ENCODE measurements at places on chromosomes 2 and 18.
A peak's percentile ranks its signal among the peaks of the same experiment; 100 is the strongest.

GRCh38 chr2:96967961-96968360 lies 18.4 kb downstream of the FAM178B start:
- no peak overlapping the region for H3K27ac ChIP-seq
- H3K4me1 ChIP-seq = peaks cover 72% of the 10 kb centered on the region
- no peaks in the 10 kb centered on the region for H3K36me3 ChIP-seq
- DNase-seq = no peak
- no peak overlapping the region for H3K4me3 ChIP-seq
- peaks cover 1% of the 10 kb centered on the region for H3K27me3 ChIP-seq

GRCh38 chr18:9364242-9364641 lies 29.7 kb downstream of the TWSG1 start:
- no peak overlapping the region for H3K4me3 ChIP-seq
- H3K4me1 ChIP-seq = no peaks in the 10 kb centered on the region
- H3K27me3 ChIP-seq = no peaks in the 10 kb centered on the region
- no peak overlapping the region for H3K27ac ChIP-seq
- DNase-seq = no peak

DNA sequence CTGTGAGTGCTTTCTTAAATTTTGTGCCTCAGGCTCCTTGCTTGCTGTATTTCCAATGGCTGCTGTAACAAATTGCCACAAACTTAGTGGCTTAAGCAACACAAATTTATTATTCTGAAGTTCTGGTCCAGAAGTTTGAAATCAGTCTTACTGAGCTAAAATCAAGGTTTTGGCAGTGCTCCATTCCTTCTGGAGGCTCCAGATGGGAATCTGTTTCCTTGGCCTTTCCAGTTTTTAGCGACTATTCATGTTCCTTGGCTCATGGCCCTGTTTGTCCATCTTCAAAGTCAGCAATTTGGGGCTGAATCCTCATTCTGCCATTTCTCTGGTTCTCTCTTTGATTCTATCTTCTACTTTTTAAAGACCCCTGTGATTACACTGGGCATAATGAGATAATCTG lies 31.8 kb downstream of the STRADB start:
- no peak overlapping the region for H3K4me3 ChIP-seq
- H3K4me1 ChIP-seq = no peaks in the 10 kb centered on the region
- H3K36me3 ChIP-seq = peaks cover 8% of the 10 kb centered on the region
- H3K27ac ChIP-seq = no peak overlapping the region
- DNase-seq = no peak
- peaks cover 3% of the 10 kb centered on the region for H3K27me3 ChIP-seq

- no peaks in the 10 kb centered on the region for H3K27me3 ChIP-seq
- H3K27ac ChIP-seq = peak overlapping the region; percentile 74
- peaks cover 7% of the 10 kb centered on the region for H3K36me3 ChIP-seq
- H3K4me1 ChIP-seq = peaks cover 55% of the 10 kb centered on the region
- peak overlapping the region; percentile 58 for H3K4me3 ChIP-seq
- peak; percentile 8 for DNase-seq
These were observed 286.2 kb upstream of the TRIB2 start for GRCh38 chr2:12430407-12431133.

DNA sequence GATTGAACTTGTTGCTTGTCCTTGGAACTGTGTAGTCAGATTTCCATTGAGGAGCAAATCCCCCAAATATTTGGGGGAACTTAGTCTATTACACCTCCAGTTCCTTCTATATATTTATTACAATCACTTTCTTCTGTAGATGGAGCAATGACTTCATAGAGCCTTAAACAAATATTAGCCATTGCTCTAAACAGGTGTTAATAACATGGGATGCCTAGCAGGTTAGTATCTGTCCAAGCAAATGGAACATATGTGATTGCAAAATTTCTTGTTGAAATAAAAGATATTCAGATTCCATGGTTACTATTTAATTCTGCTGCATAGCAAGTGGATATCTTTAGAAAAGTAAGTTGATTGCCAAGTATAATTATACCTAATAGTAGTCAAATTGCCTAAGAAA lies 207.6 kb upstream of the NABP1 start:
- H3K4me3 ChIP-seq = no peak overlapping the region
- H3K4me1 ChIP-seq = no peaks in the 10 kb centered on the region
- H3K27me3 ChIP-seq = no peaks in the 10 kb centered on the region
- DNase-seq = no peak
- H3K27ac ChIP-seq = no peak overlapping the region
- no peaks in the 10 kb centered on the region for H3K36me3 ChIP-seq

DNA sequence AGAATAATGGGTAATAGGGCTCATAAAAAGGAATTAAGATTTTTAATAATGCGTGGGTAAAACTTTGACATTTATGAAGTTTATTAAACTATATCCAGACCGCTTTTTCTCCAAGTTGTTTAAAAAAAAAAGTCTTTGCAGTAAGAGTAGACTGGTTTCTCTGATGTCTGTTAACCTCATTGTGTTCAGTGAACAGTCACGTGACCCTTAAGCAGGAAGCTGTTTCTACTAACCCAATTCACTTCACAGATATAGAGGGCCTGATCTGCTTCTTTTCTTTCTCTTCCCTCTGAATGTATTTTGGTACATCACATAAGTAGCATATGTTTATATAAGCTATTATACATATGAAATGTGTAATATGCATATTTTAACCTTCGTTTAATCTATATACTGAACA lies 1011.3 kb upstream of the CELF4 start:
- no peak overlapping the region for H3K27ac ChIP-seq
- H3K27me3 ChIP-seq = no peaks in the 10 kb centered on the region
- DNase-seq = no peak

DNA sequence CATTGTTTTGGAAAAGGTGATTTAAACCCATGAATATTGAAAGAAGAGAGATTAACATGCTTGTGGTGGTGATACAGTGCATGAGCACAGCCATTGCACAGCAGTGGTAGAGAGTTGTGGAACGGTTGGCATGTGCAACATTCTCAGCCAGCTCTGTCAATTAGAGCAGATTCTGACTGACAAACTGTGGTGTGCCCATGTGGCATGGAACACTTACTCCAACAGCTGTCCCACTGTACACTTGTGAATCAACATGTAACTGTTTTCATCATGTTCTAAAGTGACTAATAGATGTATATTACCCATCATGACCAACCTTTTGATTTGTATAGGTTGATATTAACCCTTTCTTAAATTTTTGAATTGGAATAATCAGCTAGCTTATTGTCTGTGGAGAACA lies 55.6 kb downstream of the PKP4 start:
- no peaks in the 10 kb centered on the region for H3K27me3 ChIP-seq
- peaks cover under 1% of the 10 kb centered on the region for H3K4me1 ChIP-seq
- no peak for DNase-seq

GRCh38 chr2:172050479-172051125 lies 34.7 kb upstream of the DLX1 start:
- H3K27me3 ChIP-seq = no peaks in the 10 kb centered on the region
- no peaks in the 10 kb centered on the region for H3K4me1 ChIP-seq
- H3K4me3 ChIP-seq = no peak overlapping the region
- no peak for DNase-seq
- H3K27ac ChIP-seq = no peak overlapping the region

- H3K4me1 ChIP-seq = peaks cover 2% of the 10 kb centered on the region
- no peak overlapping the region for H3K27ac ChIP-seq
- H3K27me3 ChIP-seq = peaks cover 3% of the 10 kb centered on the region
- H3K4me3 ChIP-seq = no peak overlapping the region
- H3K36me3 ChIP-seq = no peaks in the 10 kb centered on the region
These were observed 533.7 kb upstream of the TNP1 start for GRCh38 chr2:217393585-217394032.

DNA sequence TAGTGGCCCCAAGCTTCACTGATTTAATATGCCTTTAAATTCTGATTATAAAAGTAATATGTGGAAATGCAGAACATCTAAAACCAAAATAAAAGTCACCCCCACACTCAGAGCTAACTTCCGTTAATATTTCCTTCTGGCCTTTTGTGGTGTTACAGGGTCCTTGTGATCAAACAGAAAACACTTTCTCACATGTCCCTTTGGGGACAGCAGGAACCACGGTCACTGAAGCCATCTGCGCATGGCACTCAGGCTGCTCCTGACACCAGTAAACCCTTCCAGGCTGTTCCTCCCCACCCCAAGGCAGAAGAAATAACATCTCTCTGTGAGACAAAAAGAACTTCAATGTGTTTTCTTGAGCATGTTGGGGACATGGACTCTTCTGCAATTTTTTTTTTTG lies 25.1 kb upstream of the GPR17 start:
- DNase-seq = no peak
- no peaks in the 10 kb centered on the region for H3K36me3 ChIP-seq
- no peak overlapping the region for H3K4me3 ChIP-seq
- no peak overlapping the region for H3K27ac ChIP-seq

DNA sequence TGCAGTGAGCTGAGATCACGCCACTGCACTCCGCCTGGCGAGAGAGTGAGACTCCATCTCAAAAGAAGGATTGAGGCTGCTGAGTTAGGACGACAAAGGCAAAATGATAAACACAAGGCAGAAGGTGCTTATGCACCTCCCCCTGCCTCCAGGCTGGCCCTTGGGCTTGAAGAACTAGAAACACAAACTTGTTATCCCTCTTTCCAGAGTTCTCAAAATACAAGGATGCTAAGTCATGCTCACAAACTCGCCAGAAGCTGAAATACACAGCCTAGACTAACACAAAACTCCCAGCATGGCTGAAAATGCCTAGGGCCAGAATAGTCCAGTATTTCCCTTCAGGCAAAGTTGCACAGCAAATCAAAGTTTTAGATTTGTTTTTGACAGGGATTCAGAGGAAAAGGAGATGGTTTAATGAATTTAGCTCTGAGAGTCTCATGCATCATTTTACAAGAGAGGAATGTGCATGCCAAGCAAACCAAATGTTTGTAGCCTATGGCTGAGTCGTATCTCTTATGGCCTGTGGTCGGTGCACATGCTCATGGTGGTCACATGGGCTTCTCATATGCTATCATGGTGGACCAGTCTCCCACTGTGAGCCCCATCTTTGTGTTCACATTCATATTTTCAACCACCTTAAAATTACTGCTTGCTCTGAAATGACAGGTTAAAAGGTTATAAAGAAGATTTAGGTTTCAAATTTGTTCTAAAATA lies 16.2 kb upstream of the MREG start:
- peak overlapping the region; percentile 73 for H3K27ac ChIP-seq
- no peak for DNase-seq
- H3K36me3 ChIP-seq = peaks cover 20% of the 10 kb centered on the region
- no peaks in the 10 kb centered on the region for H3K27me3 ChIP-seq
- H3K4me3 ChIP-seq = no peak overlapping the region

GRCh38 chr18:74524097-74524496 lies 10.2 kb upstream of the CNDP1 start:
- no peak overlapping the region for H3K4me3 ChIP-seq
- H3K36me3 ChIP-seq = peaks cover 20% of the 10 kb centered on the region
- H3K27me3 ChIP-seq = peaks cover 4% of the 10 kb centered on the region
- H3K27ac ChIP-seq = no peak overlapping the region
- no peak for DNase-seq
- H3K4me1 ChIP-seq = no peaks in the 10 kb centered on the region

DNA sequence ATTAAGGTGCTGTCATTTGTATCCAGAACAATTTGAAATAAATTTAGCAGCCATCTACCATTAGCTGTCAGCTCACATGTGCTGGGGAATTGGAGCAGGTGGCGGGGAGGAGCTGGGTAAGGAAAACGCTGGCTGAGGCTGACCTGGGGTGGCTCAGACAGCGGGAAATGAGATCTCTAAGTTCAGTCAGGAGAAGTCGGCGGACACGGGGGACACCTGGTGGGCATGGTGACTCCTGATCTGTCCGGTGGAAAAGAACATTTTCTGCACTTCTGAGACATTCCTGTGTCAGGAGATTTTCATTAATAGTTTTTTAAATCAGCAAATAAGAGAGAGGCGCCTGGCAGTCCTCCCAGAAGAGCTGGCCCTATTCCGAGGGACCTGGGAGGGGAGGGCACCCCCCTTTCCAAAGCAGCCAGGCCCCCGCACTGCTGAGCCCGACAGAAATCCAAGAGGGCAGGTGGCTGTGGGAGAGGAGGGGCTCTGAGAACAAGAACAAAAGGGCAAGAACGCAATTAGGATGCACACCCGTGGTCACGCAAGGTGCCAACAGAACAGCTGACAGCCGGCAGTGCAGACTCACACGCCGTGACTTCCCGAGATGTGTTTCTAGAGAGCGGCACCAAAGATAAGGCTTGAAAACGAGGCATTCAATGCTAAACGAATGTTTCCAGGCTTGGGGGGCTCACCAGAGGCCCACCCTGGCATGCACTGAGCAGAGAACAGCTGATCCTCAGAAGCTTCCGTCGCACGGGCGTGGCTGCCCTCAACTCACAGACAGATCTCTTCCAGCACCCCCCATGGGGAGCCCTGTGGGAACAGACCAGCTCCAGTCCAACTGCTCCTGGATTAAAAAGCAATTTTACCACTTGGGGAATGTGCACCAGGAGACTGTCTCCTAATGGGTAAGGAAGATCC lies 26.4 kb downstream of the SLC66A2 start:
- no peaks in the 10 kb centered on the region for H3K27me3 ChIP-seq
- peaks cover 29% of the 10 kb centered on the region for H3K36me3 ChIP-seq
- no peak for DNase-seq
- no peak overlapping the region for H3K4me3 ChIP-seq
- H3K27ac ChIP-seq = no peak overlapping the region

- peaks cover 19% of the 10 kb centered on the region for H3K27me3 ChIP-seq
- no peak for DNase-seq
- no peak overlapping the region for H3K27ac ChIP-seq
These were observed 10.1 kb downstream of the CFAP65 start for GRCh38 chr2:219031005-219031738.

- no peaks in the 10 kb centered on the region for H3K27me3 ChIP-seq
- no peak overlapping the region for H3K4me3 ChIP-seq
- peaks cover 23% of the 10 kb centered on the region for H3K36me3 ChIP-seq
- no peak overlapping the region for H3K27ac ChIP-seq
- H3K4me1 ChIP-seq = peaks cover 25% of the 10 kb centered on the region
These were observed 38.1 kb upstream of the STAT1 start for GRCh38 chr2:191051825-191052778.

- H3K27me3 ChIP-seq = peaks cover 2% of the 10 kb centered on the region
- no peak overlapping the region for H3K27ac ChIP-seq
- no peak overlapping the region for H3K4me3 ChIP-seq
- H3K4me1 ChIP-seq = peaks cover 13% of the 10 kb centered on the region
- H3K36me3 ChIP-seq = no peaks in the 10 kb centered on the region
These were observed 39.0 kb upstream of the LBH start for GRCh38 chr2:30192314-30192713.

DNA sequence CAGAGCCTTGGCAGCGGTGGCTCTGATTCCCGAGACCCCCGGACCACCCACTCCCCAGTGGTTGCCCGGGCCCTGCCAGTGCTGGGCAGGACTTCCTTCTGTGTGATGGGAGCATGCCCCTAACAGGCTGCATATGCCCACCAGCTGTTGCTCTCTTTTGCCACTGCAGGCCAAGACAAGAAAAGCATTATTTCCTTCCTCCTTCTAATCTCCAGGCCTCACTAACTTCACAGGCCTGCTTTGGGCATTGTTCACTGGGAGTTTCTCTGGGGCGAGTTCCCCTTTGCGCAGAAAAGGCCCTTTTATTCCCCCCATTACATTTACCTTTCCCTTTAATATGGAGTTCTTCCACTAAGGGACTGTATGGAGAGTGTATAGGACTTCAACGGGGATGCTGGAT lies 249.1 kb upstream of the SIX2 start:
- no peak overlapping the region for H3K4me3 ChIP-seq
- H3K27me3 ChIP-seq = peaks cover 11% of the 10 kb centered on the region
- H3K4me1 ChIP-seq = no peaks in the 10 kb centered on the region

- no peak for DNase-seq
- H3K27ac ChIP-seq = peak overlapping the region; percentile 4
- H3K4me1 ChIP-seq = peaks cover 9% of the 10 kb centered on the region
- no peak overlapping the region for H3K4me3 ChIP-seq
These were observed 35.8 kb downstream of the ANO7 start for GRCh38 chr2:241224018-241224850.

- no peaks in the 10 kb centered on the region for H3K36me3 ChIP-seq
- peaks cover 6% of the 10 kb centered on the region for H3K4me1 ChIP-seq
- no peak for DNase-seq
These were observed 46.8 kb downstream of the RNF138 start for GRCh38 chr18:32138332-32138982.
